ENCODE measurements at places on chromosomes 2 and 18. TPM values are rescaled to one million over a fixed set of nuclear protein-coding genes. Genes with fewer than 3 reads are reported as not detected.

STPG4 gene
- under 0.01 TPM for total RNA-seq

CD8B2 gene
- not detected for total RNA-seq

IKZF2 gene
- total RNA-seq = 27.4 TPM

BOLL gene
- not detected for total RNA-seq

HOXD9 gene
- total RNA-seq = not detected

PIK3C3 gene
- 30.6 TPM for total RNA-seq

DSG2 gene
- total RNA-seq = 91.5 TPM

ITGA4 gene
- under 0.01 TPM for total RNA-seq

TDRD15 gene
- total RNA-seq = not detected

SRBD1 gene
- 13.4 TPM for total RNA-seq

TTN gene
- total RNA-seq = under 0.01 TPM

POTEI gene
- total RNA-seq = not detected

NPPC gene
- not detected for total RNA-seq

IL1R1 gene
- 1.6 TPM for total RNA-seq

DES gene
- total RNA-seq = not detected

NR4A2 gene
- total RNA-seq = 0.26 TPM

MC5R gene
- total RNA-seq = not detected

FBXO48 gene
- 0.26 TPM for total RNA-seq

CD28 gene
- total RNA-seq = not detected

CNTNAP5 gene
- total RNA-seq = not detected

GCG gene
- not detected for total RNA-seq

NIF3L1 gene
- 24.2 TPM for total RNA-seq

KLHL29 gene
- total RNA-seq = 5.0 TPM

CIB4 gene
- not detected for total RNA-seq

PARD6G gene
- 12.4 TPM for total RNA-seq

ESPNL gene
- not detected for total RNA-seq

PDE1A gene
- 0.13 TPM for total RNA-seq

HDAC4 gene
- 5.3 TPM for total RNA-seq

EGR4 gene
- not detected for total RNA-seq

GPR45 gene
- not detected for total RNA-seq

RBKS gene
- 0.90 TPM for total RNA-seq

CREG2 gene
- 0.26 TPM for total RNA-seq

TMEM18 gene
- 19.5 TPM for total RNA-seq
